CD4-positive, alpha-beta T cell (primary cell): ENCODE measurements at places on chromosomes 3 and 15. TPM values are rescaled to one million over a fixed set of nuclear protein-coding genes. Genes with fewer than 3 reads are reported as not detected.

Gene HYAL1
- not detected for total RNA-seq

DNA sequence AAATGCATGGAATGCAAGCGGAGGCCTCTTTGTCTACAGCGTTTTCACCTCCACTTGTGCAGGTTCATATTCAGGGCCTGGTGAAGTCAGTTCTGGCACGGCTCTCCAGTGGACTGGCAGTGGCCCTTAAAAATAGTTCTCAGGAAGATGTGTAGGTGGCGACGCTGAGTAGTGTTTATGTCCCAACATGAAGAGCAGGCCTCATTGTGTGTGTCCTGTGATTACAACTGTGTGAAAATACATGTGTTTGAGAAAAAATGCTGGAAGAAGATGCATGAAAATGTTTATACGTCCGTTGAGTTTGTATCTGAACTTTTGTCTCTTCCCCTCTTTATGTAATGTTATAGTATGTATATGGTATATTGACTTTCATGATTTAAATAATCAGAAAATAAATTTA lies 7.2 kb downstream of the LIPC start:
- peak; percentile 11 for DNase-seq

DNA sequence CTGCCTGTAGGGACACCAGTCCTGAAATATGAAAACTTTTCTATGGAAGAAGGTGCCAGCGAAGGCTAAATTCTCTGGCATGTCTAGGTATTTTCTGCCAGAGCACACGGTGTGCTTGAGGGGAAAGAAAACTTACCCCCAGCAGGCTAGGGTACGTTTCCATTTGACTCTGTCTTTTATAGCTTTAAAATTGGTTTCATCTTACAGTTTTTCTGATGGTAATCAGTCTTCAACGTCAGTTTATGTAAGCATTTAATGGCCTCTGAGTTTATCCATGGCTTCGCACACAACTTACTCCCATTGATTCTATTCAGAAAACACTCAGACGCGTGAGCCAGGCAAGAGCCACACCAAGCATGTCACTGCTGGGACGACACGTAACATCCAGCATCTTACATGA lies 249.7 kb downstream of the ADAMTS17 start:
- no peak for DNase-seq

GRCh38 chr3:62376906-62377877 lies 3.8 kb upstream of the FEZF2 start:
- no peak for DNase-seq

Gene GP9
- not detected for total RNA-seq

Gene RBM6
- 106 TPM for total RNA-seq

Gene CFAP100
- total RNA-seq, result not detected

DNA sequence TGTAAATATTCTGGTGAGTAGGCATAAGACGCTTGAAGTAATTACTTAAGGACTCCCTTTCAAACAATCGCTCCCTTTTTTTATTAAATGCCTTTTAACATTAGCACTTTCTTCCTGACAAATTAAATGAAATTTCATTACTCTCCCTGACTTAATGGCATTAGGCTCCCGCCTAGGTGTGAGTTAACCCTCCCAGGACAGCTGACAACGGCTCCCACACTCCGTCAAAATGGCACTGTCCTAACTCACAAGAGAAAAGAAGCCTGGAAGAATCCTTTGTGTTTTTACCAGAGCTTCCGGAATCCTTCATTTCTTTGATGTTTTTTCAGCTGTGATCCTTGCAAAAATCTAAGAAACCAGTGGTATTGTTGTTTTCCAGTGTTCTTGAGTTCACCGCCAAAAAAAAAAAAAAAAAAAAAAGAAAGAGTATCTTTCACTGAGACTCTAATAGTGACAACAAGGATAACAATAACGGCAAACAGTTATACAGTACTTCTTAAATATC lies 861.0 kb upstream of the NR2F2 start:
- DNase-seq, result no peak
